ENCODE measurements at places on chromosomes 16 and 17. TPM values are rescaled to one million over a fixed set of nuclear protein-coding genes. Genes with fewer than 3 reads are reported as not detected.

DNA sequence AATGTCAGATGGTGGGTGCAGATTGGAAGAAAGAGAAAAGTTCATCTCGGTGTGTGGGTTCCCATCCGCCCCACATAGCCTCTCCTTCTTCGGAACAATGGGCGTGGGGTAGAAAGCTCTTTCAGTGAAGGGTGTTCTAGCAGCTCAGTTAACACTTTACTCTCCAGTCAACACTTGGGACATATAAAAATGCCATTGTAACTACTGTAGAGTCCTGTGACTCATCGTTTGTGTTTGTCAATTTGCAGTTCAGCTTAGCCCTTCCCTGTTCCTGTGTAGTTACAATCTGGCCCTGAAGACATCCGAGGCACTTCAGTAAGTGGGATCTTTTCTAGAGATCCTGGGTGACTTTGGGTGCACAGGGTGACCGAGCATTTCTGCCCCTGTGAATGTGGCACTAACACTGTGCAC, 11.5 kb upstream of the CLEC18C start:
- DNase-seq = peak; percentile 57

DNA sequence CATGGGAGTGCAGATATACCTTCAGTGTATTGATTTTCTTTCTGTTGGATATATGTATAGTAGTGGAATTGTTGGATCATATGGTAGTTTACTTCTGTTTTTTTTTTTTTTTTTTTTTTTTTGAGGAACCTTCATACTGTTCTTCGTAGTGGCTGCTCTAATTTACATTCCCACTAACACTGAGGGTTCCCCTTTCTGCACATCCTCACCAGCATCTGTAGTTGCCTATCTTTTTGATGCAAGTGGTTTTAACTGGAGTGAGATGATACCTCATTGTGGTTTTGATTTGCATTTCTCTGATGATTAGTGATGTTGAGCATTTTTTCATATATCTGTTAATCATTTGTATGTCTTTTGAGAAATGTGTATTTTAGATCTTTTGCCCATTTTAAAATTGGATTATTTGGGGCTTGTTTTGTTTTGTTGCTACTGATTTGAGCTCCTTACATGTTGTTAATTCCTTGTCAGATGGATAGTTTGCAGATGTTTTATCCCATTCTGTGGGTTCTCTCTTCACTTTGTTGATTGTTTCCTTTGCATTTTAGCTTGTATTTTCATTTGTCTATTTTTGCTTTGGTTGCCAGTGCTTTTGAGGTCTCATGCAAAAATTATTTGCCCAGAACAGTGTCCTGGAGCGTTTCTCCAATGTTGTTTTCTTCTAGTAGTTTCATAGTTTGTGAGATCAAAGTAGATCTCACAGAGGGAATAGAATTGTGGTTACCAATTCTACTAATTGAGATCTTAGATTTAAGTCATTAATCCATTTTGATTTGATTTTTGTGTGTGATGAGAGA, 25.0 kb upstream of the BCAS3 start:
- no peak for DNase-seq

DNA sequence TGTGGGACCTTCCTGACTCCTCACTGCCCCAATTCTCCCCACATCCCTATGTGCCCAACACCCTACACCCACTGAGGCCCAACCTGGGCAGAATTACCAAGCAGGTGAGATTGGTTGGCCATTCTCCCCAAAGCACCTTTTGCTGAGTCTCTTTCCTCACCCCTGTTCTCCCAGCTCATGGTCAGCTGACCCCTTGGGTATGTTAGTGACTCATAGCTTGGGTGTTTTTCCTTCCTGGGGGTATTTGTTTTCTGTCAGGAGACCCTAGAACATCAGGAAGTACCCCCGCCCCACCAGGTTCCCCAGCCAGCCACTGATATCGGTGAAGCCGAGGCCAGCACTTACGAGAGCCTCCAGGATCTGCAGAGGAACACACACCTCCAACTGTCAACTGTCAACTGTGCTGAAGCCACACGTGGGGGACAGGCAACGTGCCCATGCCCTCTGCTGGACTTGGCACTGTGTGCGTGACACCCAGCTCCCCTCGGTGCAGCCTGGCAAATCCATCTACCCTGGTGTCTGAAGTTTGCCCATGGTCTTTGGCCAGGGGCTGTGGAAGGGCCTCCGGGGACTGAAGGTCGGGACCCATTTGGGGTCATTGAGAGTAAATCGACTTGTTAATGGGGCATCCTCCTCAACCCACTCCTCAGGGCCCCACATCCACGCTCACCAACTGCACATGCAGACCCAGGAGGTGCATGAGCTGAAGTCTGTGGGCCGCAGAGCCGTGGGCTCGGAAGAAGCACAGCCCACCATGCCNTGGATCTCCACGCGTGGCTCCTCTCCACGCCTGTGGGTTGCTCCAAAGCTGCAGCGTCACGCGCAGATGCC, 53.1 kb downstream of the METRNL start:
- DNase-seq = no peak

The CACNG3 gene
- total RNA-seq = not detected

GRCh38 chr17:31327534-31328159, 6.2 kb upstream of the EVI2A start:
- DNase-seq = peak; percentile 82

DNA sequence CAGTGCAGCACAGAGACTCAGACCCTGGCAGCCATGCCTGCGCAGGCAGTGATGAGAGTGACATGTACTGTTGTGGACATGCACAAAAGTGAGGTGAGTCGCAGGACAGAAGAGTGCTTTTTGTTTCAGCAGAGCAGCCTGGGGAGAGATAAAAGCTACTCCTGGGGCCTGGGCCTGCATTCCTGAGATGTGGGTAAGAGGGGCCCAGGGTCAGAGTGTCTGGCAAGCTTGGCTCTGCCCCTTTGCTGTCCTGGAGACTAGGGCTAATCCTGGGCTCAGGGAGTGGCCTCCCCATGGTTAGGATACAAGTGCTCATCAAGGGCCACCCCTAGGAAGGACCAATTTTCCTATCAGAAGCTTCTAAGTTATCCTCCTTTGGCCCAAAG, 4.8 kb upstream of the ERBB2 start:
- DNase-seq = no peak

- no peak for DNase-seq
Observed at GRCh38 chr16:1701216-1701878, 4.6 kb upstream of the MAPK8IP3 start.

GRCh38 chr16:29777576-29778350, at the start of gene ZG16:
Gene ZG16, plus strand, starts transcription at chr16:29778256. Its CDS starts 1,011 bp downstream, at chr16:29779267.
- no peak for DNase-seq

The PRR35 gene
- not detected for total RNA-seq

GRCh38 chr16:4733747-4734062, 366 bp downstream of the ANKS3 start:
- no peak for DNase-seq

GRCh38 chr17:11554042-11554441, 44.2 kb upstream of the DNAH9 start:
- DNase-seq = no peak

- DNase-seq = no peak
Observed at GRCh38 chr16:14310519-14310991, 239.4 kb downstream of the MRTFB start.

- DNase-seq = no peak
Observed at GRCh38 chr17:79818026-79818758, 21.0 kb downstream of the CBX4 start.

DNA sequence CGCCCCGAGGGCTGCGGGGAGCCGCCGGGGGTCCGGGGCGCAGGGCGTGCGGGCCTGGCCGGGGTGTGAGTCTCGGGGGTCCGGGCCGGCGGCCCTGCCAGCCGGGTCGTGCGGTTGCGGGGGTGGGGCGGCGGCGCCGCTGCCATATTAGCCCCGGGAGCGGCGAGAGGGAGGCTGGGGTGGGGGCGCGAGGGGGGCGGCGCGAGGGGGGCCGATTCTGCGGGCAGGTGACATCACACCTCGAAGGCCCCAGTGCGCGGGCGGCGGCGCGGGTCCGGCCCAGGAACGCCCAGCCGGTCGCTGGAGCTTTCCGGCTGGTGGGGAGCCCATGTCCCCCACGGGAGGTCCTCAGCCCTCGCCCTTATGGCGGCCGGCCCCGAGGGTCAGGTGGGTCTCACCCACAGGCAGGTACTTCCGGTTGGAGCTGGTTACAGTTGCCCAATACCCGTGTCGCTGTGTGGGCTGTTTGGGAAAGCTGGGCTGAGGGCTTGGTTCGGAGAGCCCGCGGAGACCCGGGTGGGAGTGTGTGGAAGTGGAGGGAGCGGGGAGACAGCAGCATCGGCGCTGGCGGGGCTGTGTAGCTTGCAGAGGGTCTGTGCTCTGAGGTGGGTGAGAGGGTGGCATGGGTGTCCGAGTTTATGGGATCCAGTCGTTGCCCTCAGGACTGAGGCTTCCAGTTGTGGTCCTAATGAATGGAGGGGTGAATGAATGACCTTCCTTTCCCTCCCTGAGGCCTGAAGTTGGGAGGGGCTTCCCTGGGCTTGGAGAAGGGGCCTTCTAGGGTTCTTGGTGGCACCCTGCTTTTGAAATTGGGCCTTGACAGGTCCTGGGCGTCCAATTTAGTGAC, 804 bp downstream of the ATP6V0C start:
- DNase-seq = no peak

DNA sequence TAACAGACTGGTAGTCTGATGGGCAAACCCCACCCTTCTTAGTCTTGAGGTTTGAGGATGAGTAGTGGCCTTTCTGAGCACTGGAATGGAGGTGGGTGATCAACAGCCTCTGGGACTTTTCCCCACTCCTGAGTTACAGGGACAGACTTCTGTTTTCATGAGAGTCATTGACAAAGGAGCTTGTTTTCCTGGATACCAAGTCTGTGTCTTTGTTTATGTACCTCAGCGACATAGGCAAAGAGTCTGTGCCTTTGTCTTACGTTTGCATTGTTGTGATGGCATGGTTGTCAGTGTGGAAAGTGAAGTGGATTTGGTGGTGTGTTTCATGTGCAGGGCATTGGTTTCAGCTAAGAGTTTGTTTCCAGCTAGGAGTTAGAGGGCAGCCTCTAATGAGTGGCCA, 17.5 kb downstream of the EPN2 start:
- no peak for DNase-seq

- DNase-seq = no peak
Observed at GRCh38 chr16:65660390-65660789, 538.5 kb upstream of the CDH11 start.

- no peak for DNase-seq
Observed at GRCh38 chr16:86480444-86480843, 29.9 kb upstream of the FOXF1 start.

- DNase-seq = no peak
Observed at GRCh38 chr16:89094252-89094879, 714 bp downstream of the ACSF3 start.

DNA sequence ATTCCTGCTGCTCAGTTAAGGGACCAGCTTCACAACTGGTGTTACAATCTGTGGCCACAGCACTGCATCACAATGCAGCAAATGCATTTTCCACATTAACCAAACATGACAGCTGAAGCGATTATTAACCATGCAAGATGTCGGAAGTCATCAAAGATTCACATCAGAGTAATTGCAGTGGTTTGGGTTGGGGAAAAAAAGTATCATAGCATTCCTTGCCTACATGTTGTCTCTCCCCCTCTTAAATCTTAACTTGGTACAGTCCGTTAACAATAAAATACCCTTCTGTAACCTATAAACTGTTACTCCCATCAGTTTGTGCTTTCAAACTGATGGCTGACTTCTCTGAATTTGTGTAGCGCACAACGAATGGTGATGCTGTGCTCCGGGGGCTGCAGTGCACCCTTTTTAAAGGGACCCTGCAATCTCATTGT, 51.6 kb downstream of the NUP93 start:
- no peak for DNase-seq

GRCh38 chr17:70609566-70609965, 440.2 kb downstream of the KCNJ2 start:
- no peak for DNase-seq

DNA sequence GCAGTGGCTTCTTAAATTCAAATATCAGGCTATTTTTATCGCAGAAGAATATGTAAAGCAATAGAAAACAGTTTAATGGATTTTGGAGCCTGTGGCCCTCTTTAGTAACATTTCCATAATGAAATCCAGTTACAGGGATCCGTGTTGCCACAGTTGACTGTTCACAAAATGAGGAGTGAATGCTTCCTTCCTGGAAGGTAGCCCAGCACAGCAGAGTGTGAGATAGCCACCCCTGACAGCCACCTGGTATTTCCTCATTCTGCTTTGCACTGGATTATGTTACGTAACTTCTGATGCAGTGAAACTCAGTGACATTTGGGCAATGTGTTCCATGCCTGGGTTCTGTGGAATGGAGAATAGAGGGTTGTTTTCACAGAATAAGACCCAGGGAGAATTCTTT, 517.2 kb downstream of the RBFOX1 start:
- DNase-seq = no peak

The CCL7 gene
- total RNA-seq = not detected

The AMDHD2 gene
- 76.0 TPM for total RNA-seq

The TUBG1 gene
- 56.1 TPM for total RNA-seq

The ZNF213 gene
- total RNA-seq = 16.6 TPM

DNA sequence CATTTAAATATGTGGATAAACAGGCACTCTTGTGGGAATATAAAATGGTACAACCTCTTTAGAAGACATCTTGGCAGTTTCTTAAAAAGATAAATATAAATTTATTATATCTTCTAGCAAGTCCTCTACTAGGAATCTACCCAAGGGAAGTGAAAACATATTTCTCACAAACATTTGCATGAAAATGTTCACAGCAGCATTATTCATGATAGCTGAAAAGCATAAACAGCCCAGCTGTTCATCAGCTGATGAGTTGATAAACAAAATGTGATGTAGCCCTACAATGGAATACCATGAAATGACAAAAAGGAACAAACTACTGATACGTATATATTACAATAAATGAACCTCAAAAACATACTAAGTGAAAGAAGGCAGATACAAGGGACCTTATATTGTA, 12.0 kb downstream of the DGKE start:
- DNase-seq = no peak

DNA sequence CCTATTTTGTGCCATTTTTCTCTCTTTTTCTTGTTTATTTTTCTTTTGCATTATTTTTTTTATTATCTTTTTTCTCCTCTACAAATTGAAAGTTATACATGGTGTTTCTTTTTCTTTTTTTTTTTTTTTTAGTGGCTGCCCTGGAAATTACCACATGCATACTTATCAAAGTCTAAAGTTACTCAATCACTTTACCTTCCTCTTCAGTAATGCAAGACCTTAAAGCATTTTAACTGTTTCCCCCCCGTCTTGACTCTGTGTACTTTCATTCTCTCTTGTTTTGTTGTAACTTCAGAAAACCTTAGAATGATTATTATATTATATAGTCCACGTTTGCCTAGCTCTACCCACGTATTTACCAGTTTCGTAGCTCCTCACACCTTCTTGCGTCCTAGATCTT, 33.3 kb upstream of the SMPD3 start:
- no peak for DNase-seq

- no peak for DNase-seq
Observed at GRCh38 chr16:80812593-80812992, 8.2 kb upstream of the CDYL2 start.

The ATP2A3 gene
- total RNA-seq = 13.3 TPM

- no peak for DNase-seq
Observed at GRCh38 chr17:19799796-19800195, 51.7 kb upstream of the ALDH3A1 start.

GRCh38 chr17:8079291-8080207, 8.0 kb downstream of the ALOX12B start:
- DNase-seq = no peak

The MYL4 gene
- total RNA-seq = not detected

- no peak for DNase-seq
Observed at GRCh38 chr16:22031483-22032083, 23.7 kb downstream of the MOSMO start.

The CACNG1 gene
- total RNA-seq = not detected

All from kidney epithelial cell (primary cell).